ENCODE measurements at places on chromosomes 4 and X.

- no peak for DNase-seq
Measured at GRCh38 chrX:153524234-153524633, 6.8 kb downstream of the ATP2B3 start.

- no peak for DNase-seq
Measured at GRCh38 chr4:165461159-165461821, 82.5 kb downstream of the CPE start.

DNA sequence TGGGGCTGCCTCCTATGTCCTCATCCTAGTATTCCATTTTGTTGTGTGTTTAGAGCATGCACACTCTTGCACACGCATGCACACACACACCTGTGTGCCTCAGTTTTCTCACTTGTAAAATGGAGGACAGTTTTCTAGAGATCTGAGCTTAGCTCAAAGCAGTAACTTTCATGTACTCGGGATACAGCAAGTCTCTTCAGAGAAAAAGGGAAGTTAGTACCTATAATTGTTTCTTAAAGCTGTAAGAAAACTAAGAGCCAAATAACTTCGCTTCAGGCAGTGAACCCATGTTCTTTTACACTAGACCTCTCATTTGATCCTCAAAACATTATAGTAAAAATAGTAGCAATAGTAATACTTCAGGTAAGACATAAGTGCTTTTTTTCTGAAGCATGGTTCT, 49.6 kb downstream of the KIT start:
- no peak for DNase-seq

- no peak for DNase-seq
Measured at GRCh38 chr4:13988353-13989305, 361.1 kb upstream of the BOD1L1 start.

GRCh38 chr4:17687237-17687857, 72.9 kb downstream of the MED28 start:
- DNase-seq = no peak

GRCh38 chr4:127000846-127001245, 631.9 kb upstream of the INTU start:
- DNase-seq = no peak

DNA sequence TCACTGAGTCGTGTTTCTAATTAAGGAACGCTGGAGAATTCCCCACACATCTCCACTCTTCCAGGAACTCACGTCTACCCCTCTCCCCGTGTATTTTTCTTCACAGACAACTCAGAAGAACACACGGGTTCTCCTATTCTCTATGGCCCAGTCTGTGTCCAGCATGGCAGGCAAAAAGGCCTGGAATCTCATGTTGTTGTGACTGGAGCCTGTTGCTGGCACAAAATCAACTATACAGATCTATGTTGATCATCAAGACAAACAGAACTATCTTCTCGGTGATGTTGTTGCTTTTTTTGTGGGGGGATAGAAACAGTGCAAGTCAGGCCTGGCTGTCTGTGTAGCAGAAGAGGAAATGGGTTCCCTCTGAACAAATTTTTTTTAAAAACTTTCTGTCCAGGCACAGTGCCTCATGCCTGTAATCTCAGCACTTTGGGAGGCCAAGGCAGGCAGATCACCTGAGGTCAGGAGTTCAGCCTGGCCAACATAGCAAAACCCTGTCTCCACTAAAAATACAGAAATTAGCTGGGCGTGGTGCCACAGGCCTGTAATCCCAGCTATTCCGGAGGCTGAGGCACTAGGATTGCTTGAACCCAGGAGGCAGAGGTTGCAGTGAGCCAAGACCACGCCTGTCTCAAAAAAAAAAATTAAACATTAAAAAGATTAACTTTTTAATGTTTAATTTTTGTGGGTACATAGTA, 50.5 kb upstream of the CBR4 start:
- DNase-seq = no peak

- DNase-seq = no peak
Measured at GRCh38 chr4:38560340-38560739, 103.7 kb upstream of the KLF3 start.

GRCh38 chr4:122309988-122310626, 68.7 kb upstream of the ADAD1 start:
- no peak for DNase-seq

GRCh38 chr4:144376866-144377265, 236.3 kb upstream of the GYPA start:
- DNase-seq = no peak

- no peak for DNase-seq
Measured at GRCh38 chr4:144910723-144911122, 187.3 kb downstream of the ANAPC10 start.

GRCh38 chr4:137116144-137116543, 416.1 kb downstream of the PCDH18 start:
- no peak for DNase-seq

DNA sequence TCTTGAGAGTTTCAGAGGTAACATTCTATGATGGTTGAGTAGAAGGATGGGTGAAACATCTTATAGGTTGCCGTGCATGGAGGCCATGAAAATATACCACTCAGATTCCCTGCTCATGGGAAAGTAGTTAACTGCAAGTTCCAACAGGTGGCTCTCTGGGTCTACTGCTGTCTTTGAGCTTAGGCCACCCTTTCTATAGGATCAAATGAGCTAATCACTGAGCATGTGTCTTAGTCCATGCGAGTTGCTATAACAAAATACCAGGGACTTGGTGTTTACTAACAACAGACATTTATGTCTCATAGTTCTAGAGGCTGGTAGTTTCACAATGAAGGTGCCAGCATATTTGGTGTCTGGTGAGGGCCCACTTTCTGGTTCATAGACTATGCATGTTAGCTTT, 144.8 kb upstream of the UNC5C start:
- no peak for DNase-seq

GRCh38 chrX:114619874-114620273, 36.0 kb downstream of the HTR2C start:
- no peak for DNase-seq

DNA sequence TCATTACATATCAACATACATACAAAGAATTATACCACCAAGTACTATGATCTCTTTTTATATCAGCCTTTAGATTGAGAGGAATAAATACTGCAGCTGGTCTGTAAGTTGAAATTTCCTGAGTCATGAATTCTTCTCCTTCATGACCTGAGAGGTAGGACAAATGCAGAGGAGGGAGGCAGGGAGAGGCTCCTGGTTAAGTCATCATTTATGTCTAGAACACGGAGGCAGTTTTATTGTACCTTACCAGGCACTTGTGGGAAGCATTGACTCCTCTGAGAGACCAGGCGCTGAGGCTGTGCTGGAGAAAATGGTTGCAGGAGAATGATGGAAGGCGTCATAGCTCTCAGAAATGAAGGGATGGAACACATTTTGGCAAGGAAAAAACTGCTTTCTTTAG, 12.5 kb upstream of the CASK start:
- DNase-seq = no peak

DNA sequence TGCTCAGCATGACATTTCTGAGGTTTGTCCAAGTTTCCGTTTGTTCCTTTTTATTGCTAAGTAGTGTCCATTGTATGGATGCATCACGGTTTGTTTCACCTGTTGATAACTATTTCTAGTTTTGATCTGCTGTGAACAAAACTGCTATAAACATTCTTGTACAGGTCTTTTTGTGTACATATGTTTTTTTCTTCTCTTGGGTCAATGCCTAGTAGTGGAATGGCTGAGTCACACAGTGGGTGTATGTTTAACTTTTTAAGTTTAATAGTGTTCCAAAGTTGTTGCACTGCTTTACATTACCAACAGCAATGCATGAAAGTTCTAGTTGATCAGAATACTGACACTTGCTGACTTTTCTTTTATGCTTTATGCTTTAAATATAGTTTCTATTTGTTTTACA, 76.7 kb downstream of the MAOB start:
- DNase-seq = no peak

DNA sequence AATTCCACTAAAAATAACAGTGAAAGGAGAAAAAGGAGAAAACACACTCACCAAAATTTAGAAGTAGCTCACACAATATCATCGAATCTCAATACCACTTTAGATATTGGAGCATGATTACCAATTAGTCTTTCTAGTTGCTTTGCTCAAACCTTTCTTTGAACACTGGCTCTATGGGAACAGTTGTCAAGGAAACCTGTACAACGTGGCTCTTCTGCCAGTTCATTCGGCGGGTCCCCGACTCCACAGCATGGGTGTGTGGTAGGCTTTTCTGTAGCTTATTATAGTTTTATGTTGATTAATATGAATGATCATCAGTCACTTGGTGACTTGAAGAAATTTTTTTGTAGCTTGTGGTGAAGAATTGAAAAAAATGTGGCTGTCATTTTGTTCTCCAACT, 50.2 kb upstream of the TMEM150C start:
- DNase-seq = no peak

DNA sequence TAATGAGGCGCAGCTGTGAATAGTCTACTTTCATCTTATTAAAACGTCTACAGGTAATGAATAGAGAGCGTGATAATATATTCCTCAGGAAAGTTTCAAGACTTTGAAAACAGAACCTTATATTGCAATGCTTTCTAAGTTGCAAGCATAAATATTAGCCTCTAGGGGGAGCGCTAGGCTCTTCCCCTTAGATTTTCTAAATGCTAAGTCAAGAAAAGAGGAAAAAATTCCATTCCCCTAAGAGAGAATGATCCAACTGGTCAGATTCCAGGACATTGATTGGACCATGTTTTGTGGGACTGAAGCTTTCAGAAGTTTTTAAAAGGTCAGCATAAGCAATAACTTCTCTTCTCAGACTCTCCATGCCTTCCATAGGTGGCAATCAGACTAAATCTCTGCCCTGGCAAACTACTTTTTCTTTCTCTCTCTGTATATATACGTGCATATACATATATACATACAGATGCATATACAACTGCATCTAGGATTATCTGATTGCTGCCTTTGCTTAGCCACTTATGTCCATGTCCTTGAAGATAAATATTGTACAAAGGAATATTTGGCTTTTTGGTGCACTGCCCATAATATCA, 492.9 kb downstream of the INPP4B start:
- no peak for DNase-seq

DNA sequence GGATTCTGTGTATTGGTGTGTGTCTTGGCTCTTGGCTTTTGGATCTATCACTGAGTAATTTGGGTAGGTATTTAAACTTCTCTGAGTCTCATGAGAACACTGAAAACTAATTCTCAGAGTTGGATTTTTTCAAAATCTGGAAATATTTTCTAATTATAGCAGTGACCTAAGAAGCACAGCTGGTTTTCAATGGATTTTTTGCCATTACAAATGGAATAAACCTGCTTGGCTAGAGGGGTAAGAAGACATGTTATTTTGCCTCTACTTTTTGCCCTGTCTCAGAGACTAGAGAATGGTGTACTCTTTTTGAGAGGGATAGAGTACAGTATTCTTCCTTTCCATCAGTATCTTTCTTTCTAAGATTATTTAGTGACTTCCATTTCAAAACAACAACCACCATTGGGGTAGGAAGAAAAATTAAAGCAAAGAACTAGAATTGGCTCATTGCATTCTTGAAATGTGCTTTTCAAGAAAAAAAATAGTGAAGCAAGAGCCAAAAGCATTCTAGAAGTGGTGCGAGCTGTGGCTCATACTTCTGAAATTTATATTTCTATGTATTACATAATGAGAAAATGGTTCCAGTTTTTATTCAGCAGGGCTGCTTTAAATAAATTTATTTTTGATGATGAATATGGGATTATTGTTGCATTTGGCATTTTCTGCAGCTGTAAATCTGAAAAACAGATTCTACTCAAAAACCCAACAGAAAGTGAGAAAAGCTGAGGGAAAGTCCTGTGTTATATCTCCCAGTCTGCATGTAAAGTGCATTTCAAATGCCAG, 850.2 kb upstream of the SLIT2 start:
- DNase-seq = no peak

DNA sequence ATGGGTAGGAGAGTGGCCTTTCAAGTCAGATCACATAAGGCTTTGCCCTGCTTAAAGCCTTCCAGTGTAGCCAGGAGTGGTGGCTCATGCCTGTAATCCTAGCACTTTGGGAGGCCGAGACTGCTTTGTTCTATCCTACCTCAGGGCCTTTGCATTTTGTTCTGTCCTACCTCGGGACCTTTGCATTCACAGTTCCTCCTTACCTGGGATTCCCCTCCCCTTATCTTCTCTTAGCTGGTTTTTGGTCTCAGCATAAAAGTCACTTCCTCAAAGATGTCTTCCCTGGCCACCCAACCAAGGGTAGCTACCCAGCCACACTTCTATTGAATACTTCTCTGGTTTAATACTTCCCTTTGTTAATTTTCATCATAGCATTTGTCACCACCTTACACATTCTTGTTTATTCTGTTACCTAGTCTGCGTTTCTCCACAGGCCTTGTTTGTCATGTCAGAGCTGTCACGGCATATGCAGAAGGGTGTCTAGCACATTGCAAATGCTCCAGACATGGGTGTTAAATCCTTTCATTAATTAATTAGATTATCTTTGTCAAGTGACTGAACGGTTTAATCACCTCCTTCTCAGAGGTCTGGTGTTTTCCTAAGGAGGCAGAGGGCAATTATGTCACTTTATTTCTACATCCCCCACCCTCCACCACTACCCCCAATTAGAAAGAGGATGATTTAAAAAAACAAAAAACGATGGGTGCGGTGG, 11.3 kb upstream of the SETD7 start:
- DNase-seq = no peak

- DNase-seq = no peak
Measured at GRCh38 chr4:110614976-110615352, 7.9 kb downstream of the PITX2 start.

DNA sequence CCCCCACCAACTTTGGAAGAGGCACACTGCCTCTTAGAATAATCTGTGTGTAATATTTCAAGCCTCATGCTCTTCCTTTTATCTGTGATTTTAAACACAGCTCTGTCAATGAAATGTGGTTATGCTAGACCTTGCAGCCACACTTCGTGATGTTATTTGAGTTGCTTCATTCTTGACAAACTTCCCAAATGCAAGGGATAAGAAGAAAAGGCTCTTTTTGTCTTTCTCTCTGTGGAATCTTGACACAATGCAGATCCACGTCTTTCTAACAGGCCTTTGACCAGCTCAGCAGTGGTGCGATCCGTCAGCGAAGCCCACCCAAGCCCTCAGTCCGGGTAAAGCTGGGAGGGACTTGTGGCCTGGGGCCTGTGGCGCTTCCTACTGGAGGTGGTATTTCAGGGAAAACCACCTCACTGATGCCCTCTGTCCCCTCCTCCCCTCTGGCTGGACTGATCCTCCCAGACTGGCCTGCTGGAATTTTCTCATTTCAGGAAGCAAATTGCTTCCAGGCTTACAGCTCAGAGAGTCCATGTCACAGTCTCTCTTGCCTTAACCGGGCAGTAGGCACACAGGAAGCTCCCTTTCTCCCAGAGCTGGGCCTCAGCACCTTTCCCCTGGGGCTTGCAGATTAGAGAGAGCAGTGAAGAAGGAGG, 19.5 kb upstream of the CCKAR start:
- no peak for DNase-seq

- no peak for DNase-seq
Measured at GRCh38 chrX:48961585-48962091, 4.2 kb upstream of the OTUD5 start.

DNA sequence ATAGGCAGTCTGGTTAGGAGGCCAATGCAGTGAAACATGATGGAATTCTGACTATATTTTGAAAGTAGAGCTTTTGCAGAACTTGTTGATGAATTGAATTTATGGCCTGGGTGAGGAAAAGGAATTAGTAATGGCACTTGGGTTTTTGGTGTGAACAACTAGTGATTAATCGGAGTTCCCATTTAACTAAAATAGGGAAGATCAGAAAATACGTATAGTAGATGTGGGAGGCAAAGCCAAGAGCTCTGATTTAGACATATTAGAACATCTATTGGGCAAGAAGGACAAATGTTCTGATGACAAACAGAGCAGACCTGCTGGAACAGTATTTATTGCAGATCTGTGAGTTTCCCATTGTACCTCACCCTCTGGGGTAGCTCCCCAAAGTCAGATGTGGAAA, 12.3 kb upstream of the NDP start:
- DNase-seq = no peak
